ENCODE measurements at places on chromosomes 5 and 9. TPM values are rescaled to one million over a fixed set of nuclear protein-coding genes. Genes with fewer than 3 reads are reported as not detected.

RASEF gene
- polyA plus RNA-seq = 0.04 TPM

RNF145 gene
- polyA plus RNA-seq = 36.8 TPM

PCDHB5 gene
- polyA plus RNA-seq = 2.1 TPM

KCNV2 gene
- not detected for polyA plus RNA-seq

ENHO gene
- 6.1 TPM for polyA plus RNA-seq

SLC45A2 gene
- polyA plus RNA-seq = not detected

B4GALT7 gene
- polyA plus RNA-seq = 5.8 TPM

JADE2 gene
- polyA plus RNA-seq = 2.7 TPM

CCDC192 gene
- not detected for polyA plus RNA-seq

ACTBL2 gene
- polyA plus RNA-seq = not detected

FOXD4L6 gene
- not detected for polyA plus RNA-seq

MSMP gene
- not detected for polyA plus RNA-seq

PCDHB6 gene
- 1.4 TPM for polyA plus RNA-seq

OR13C8 gene
- polyA plus RNA-seq = not detected

IFNB1 gene
- polyA plus RNA-seq = not detected

IL13 gene
- not detected for polyA plus RNA-seq

ERGIC1 gene
- polyA plus RNA-seq = 4.6 TPM

ITK gene
- polyA plus RNA-seq = not detected
